ENCODE measurements at places on chromosomes 3 and 15. TPM values are rescaled to one million over a fixed set of nuclear protein-coding genes. Genes with fewer than 3 reads are reported as not detected.

DNA sequence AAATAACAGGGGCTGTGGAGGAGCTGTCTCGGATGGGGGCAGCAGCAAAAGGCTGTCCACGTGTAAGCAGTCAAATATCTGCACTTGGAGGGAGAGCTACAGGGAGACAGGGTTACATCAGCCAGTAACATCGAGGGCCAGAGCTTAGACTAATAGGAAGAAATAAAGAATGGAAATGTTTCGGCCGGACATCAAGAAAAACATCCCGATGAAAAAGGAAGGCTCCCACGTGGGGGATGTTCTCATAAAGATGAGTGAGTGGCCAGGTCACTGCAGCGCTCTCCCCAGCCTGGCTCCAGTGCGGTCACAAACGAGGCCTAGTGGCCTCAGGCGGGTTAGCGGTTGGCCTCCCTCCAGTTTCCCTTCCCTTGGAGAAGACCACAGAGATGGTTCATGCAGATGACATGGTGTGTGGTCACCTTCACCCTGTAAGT lies 56.1 kb upstream of the WNT5A start:
- no peaks in the 10 kb centered on the region for H3K4me1 ChIP-seq
- H3K36me3 ChIP-seq = no peaks in the 10 kb centered on the region
- peaks cover 58% of the 10 kb centered on the region for H3K27me3 ChIP-seq
- H3K27ac ChIP-seq = no peak overlapping the region

DNA sequence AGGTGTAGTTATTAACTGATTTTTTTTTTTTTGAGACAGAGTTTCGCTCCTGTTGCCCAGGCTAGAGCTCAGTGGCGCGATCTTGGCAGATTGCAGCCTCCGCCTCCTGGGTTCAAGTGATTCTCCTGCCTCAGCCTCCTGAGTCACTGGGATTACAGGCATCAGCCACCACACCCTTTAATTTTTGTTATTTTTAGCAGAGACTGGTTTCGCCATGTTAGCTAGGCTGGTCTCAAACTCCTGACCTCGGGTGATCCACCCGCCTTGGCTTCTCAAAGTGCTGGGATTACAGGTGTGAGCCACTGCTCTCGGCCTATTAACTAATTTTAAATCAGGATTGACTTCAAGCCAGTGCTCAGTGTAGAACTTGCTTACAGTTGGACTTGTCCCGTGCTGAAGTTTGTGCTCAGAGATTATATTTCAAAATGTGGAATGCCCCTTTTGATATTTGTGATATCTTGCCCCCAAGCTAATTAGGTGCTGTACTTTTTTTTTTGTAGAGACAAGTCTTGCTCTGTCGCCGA lies 6.0 kb downstream of the SKIL start:
- H3K4me3 ChIP-seq = peak overlapping the region; percentile 27
- H3K27me3 ChIP-seq = no peaks in the 10 kb centered on the region
- peaks cover 65% of the 10 kb centered on the region for H3K4me1 ChIP-seq
- DNase-seq = no peak

DNA sequence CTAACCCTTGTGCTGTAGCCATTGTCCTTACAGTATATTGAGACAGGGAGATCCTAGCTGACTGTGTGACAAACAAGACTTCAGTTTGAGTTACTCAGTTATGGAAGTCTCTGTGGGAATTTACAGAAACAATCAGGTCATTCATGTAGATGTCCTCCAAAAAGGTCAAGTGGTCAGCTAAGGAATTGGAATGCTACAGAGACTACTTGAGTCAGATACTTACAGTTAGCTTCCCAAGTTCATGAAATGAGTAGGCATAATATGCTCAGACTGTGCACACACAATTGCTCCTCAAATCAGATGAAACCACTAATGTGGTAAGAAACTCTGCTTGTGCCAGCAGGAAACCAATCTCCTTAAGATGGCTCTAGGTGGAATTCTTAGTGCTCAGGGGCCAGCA lies 985.7 kb downstream of the NSUN3 start:
- H3K4me3 ChIP-seq = no peak overlapping the region
- H3K4me1 ChIP-seq = no peaks in the 10 kb centered on the region
- H3K27ac ChIP-seq = no peak overlapping the region
- no peak for DNase-seq
- no peaks in the 10 kb centered on the region for H3K36me3 ChIP-seq
- no peaks in the 10 kb centered on the region for H3K27me3 ChIP-seq

DNA sequence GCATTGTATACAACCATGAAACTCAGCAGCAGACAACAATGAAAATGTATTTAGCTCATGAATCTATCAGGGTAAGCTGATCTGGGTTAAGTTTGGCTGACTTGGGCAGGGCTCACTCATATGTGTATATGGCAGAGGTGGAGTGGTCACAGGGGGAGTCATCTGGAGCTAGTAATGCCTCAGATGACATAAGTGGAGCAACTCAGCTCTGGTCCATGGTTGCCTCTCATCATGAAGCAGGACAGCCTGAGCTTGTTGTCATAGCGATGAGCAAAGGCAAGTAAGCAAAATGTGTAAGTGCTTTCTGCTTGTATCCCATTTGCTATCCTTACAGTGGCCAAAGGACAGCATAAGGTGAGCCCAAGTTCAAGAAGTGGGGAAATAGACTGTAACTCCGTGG lies 64.5 kb downstream of the ALCAM start:
- peak; percentile 22 for DNase-seq
- H3K36me3 ChIP-seq = no peaks in the 10 kb centered on the region
- 0 out of 2 replicates have a peak, but pooled peaks cover 8% of the 10 kb centered on the region for H3K4me1 ChIP-seq
- H3K27ac ChIP-seq = no peak overlapping the region
- H3K27me3 ChIP-seq = no peaks in the 10 kb centered on the region
- H3K4me3 ChIP-seq = no peak overlapping the region

DNA sequence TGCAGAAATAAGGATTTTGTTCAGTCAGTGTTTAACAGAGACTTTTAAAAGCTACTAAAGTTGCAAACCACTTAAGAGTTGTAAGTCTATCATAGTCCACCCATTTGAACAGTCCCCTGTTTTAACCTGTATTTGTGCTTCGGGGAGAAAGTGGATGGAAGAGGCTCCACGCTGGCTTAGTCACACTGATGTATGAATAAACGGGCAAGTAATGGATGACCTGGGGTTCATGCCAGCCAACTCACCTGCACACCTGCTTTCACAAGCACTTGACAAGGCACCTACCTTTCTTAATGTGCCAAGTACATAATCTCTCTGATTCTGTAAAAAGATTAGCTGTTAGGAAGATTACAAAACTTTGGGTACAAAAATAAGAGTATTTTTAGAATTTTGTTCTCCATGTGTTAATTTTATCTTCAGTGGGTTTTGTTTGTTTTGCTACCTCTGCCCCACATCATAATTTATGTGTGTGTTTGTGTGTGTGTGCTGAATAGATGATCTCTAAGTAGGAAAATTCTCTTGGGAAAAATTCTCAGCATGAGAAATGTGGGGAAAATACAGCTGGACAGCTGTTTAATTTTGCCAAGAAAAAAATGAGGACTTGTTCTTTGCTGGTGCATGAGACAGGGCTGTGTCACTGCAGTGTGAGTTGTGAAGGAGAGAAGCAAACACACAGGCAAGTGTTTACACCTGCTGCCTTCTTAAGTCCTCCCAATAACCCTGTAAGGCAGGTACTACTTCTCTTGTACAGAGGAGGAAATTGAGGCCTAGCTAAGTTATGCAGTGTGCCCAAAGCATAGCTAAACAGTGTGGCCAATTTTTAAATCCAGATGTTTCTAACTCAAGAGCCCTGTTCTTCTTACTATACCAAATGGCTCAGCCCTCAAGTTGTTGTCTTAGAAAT lies 181.2 kb upstream of the IL12A start:
- DNase-seq = no peak
- no peak overlapping the region for H3K4me3 ChIP-seq
- peaks cover 11% of the 10 kb centered on the region for H3K4me1 ChIP-seq
- H3K27me3 ChIP-seq = no peaks in the 10 kb centered on the region
- H3K36me3 ChIP-seq = no peaks in the 10 kb centered on the region

- H3K4me3 ChIP-seq = no peak overlapping the region
- H3K36me3 ChIP-seq = peaks cover 46% of the 10 kb centered on the region
- H3K27ac ChIP-seq = no peak overlapping the region
- DNase-seq = no peak
- no peaks in the 10 kb centered on the region for H3K27me3 ChIP-seq
- H3K4me1 ChIP-seq = no peaks in the 10 kb centered on the region
These were observed 11.3 kb downstream of the NR2E3 start for GRCh38 chr15:71821547-71822129.

Gene GRAMD2A
- not detected for polyA plus RNA-seq

Gene MYL3
- polyA plus RNA-seq = 0.68 TPM

Gene SEMA3F
- polyA plus RNA-seq = 0.54 TPM

Gene DGKG
- not detected for polyA plus RNA-seq

Gene PATL2
- polyA plus RNA-seq = not detected

Data from GM23248 (cell line).